WERI-Rb-1 (cell line): ENCODE measurements at places on chromosomes 6 and 20.
A peak's percentile ranks its signal among the peaks of the same experiment; 100 is the strongest.

GRCh38 chr6:154592199-154592860, 81.8 kb upstream of the CNKSR3 start:
- no peak for DNase-seq

GRCh38 chr6:6543181-6543879, 45.2 kb upstream of the LY86 start:
- DNase-seq = no peak

DNA sequence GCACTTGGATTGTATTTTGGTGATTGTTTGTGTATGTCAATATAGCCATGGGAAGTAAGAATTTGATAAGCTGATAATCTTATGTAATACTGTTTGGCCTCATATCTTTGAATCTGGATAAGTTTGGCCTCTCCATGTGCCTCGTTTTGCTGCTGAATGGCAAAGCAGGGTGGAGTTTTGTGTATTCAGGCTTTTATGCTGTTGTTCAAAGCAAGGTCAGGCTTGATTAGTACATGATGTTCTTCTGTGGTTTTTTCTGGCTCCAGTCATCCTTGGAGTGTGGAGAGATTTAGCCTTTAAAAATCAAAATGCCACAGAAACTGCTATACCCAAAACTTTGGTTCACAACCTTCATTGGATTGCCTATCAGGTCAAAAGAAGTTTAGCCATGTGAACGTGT, 728.9 kb upstream of the GJE1 start:
- no peak for DNase-seq

DNA sequence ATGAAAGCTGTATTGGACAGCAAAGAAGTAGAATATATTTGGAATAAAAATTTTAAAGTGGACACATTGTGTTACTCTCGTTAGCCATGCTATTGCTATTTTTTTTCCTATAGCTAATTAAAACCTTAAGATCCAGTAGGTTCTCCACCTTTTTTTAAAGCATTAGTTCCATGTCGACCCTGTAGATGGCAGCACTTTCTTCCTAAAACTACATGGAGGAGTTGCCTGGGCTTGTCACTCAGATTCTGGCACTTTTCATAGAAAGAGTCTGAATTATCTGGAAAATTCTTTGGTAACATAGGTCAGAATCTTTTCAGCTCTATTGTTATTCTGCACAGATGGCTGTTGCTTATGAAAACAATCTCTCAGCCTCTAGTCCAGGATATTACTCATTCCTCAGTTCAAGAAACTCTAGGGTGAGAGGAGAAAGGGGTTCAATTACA, 42.0 kb upstream of the ESR1 start:
- peak; percentile 57 for DNase-seq

DNA sequence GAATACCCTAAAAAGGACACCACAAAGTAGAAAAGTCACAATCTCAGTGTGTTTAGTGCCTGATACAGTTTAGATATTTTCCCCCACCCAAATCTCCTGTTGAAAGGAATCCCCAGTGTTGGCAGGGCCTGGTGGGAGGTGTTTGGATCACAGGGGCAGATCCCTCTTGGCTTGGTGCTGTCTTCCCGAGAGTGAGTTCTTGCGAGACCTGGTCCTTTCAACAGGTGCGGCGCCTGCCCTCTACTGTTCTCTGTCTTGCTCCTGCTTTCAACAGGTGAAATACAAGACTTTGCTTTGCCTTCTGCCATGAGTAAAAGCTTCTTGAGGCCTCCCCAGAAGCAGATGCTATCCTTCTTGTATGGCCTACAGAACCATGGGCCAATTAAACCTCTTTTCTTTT, 534.3 kb upstream of the NRSN1 start:
- no peak for DNase-seq

DNA sequence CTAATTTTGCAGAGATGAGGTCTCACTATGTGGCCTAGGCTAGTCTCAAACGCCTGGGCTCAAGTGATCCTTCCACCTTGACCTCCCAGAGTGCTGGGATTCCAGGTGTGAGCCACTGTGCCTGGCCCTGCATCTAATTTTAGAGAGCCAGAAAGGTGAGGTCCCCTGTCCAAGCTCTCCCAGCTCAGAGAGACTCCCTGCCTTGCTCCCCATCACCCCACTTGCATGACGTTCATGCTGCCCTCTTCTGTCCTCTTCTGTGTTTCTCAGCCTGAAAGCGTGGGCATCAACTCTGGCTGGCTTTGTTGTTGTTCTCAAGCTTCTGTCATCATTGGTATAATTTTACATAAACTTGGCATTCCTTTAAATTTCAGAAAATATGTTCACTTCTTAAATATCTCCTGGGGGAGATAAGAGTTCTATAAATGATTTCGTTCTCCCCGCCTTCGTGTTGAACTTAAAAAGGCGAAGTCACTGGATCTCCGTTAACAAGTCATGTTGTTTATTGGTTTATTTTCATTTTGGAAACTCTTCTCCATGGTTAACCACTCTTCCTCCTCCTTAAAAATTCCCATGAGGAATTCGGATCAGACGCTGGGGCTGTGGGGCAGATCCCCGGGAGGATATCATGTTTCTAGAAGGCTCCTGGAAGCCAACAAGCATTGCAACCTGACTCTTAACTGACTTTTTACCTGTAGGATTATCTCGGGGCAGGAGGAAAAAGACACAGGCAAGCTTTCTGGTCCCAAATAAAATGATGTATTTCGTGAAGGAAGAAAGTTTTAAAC, 13.2 kb upstream of the PARD6B start:
- no peak for DNase-seq

DNA sequence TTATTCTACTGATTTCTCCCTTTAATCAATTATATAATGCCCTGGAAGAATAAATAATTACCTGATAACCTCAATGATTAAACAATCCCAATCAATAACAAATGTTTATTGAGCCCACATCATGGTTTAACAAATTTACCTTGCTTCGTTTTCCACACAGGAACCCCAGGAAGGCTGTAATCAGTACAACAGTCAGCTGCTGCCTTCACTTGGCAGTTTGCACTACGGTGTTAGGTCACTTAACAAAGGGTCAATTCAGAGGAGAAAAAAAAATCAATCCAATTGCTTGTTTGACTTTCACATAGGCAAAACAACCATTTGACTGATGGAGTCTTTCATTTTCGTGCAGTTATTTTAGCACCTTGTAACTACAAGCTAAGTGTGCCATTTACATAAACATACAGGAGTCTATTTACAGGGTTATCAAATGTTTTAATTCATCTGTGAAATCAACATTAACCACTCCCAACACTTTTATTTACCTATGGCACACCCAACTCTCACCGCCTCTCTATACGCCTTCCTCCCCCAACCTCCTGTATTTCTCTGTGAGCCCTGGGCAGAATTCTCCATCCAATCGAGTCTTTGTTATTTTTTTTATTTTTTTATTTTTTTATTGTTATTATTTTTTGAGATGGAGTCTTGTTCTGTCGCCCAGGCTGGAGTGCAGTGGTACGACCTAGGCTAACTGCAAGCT, 140.4 kb upstream of the TAB2 start:
- DNase-seq = no peak

GRCh38 chr6:40723967-40724366, 136.8 kb upstream of the LRFN2 start:
- DNase-seq = no peak

- no peak for DNase-seq
These were observed 91.3 kb downstream of the LYRM2 start for GRCh38 chr6:89547281-89547680.

DNA sequence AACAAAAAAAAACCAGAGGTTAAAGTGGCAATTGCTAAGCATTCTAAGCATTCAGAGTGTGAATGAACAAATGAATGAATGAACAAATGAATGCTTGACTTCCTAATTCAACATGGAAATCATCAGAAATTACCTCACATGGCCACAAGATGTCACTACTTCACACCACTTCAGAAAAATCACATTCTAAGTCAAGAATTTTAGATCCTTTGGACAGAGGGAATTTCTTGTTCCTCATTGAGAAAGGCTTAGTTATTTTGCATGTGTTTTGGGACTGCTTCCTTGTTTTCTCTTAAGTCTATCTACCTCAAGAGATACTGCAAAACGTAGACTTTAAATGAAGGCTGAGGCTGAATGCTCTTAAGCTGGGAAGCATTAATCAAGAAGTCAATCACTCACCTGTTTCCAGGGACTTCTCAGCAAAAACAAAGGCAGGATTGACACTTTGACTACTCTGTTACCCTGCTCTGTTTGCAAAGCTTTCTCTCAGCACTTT, 120.2 kb downstream of the MBOAT1 start:
- peak; percentile 30 for DNase-seq

- no peak for DNase-seq
These were observed 432.8 kb downstream of the CDC5L start for GRCh38 chr6:44820321-44820720.

DNA sequence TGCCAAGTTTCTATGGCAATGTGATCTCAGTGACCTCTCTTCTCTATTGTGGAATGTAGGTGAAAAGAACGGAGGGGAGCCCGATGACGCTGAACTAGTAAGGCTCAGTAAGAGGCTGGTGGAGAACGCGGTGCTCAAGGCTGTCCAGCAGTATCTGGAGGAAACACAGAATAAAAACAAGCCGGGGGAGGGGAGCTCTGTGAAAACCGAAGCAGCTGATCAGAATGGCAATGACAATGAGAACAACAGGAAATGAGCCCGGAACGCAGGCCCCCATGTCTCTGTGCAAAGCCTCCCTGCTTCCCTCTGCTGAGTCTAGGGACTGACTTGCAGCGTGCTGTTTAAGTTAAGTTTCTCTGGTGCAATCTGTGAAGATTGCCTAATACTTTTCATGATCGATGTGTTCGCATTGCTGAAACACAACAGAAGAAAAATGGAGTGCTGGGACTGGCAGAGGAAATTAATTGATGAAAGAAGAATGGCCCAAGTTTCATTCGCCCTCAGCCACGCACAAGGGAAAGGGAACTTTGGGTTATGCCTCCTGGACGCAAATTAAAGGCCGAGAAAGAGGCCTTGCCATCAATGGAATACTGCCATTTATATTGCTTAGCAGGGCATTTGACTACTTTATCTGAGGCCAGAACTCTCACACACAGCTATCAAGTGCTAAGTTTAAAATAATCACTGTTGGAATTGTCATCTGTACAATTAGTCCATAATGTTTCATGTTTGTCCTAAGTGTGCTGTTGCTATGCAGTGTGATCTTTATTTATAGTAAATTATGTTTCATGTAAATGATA, 146.4 kb downstream of the AKAP7 start:
- DNase-seq = no peak

- no peak for DNase-seq
These were observed 40.3 kb upstream of the IRF4 start for GRCh38 chr6:351011-351866.

GRCh38 chr6:15768999-15769398, 106.2 kb upstream of the DTNBP1 start:
- DNase-seq = no peak

DNA sequence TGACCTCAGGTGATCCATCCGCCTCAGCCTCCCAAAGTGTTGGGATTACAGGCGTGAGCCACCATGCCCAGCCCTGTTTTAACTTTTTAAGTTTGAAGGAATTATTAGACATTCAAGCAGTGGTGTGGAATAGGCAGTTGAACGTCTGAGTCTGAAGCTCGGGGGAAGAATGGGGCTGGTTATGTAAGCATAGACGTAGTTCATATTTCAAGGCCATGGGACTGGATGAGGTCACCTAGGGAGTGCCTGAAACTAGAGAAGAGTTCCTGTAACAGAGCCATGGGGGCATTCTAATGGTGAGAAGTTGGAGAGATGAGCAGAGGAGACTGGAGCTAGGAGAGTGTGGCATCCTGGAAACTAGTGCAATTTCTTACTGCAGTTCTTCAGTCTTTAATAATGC, 6.4 kb downstream of the CDKAL1 start:
- DNase-seq = no peak

DNA sequence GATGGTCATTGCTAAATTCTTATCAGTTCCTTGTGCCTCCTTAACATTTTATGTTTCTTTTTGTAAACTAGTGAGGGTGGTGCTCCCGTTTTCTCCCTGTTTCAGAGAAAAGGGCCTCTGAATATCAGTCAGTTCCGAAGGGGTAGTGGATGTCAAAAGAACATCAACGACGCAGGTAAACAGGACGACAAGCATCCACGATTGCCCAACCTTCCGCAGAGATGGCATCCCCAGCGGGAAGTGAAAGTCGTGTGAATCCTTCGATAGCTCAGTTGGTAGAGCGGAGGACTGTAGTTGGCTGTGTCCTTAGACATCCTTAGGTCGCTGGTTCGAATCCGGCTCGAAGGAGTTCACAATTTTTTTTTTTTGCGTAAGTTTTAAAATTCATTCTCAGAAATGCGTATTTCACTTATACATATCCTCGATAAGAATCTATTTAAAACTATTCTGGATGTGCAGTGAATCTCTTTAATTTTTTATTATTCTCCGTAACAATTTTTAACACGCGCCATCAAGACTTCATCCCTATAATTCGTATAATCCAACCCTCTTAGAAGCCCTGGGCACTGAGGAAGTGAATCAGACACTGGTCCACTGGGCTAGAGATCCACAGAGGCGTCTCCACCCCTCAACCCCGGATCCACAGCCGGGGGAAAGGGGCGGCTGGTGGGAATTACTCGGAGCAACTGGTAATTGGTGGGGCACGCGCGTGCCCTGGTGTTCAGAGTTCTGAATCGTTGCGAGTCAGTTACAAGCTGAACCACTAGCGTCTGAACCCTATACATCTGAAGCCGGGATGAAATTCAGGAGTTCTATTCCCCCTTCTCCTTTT, 27.9 kb upstream of the ABT1 start:
- DNase-seq = peak; percentile 97

GRCh38 chr20:50470264-50470858, 39.8 kb upstream of the PTPN1 start:
- DNase-seq = no peak

- DNase-seq = no peak
These were observed 62.2 kb downstream of the ZDHHC14 start for GRCh38 chr6:157443066-157443800.

DNA sequence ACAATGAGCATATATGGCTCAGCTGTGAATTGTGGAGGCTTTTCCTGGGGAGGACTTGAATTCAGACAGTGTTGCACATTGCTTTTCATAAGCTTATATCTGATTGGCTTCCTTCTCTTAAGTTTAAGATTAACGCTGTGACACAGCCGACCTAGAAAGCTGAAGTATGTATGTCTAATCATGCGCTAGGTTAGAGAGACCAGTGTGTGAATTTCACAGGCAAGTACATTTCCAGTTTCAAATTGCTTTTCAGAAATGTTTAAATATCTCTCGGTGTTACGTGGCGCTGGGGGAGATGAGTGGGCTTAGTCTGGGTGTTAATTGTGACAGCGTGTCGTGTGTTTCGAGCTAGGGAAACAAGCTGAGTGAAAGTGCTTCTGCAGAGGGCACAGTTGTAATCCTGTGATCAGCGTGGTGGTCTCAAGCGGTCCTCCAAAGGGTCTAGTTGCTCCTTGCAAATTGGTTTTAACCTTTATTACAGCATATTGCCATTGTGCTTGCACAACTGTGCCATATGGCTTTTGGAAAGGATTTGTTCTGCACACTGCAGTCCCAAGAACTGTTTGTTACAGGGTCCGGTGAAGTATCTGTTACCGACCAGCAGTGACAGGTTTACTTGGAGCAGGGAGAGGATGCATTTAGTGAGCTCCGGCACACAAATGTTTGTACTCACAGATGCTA, 166.6 kb downstream of the SASH1 start:
- DNase-seq = no peak

GRCh38 chr20:14561741-14562221, 224.4 kb upstream of the FLRT3 start:
- no peak for DNase-seq

GRCh38 chr6:160238278-160238711, 20.3 kb downstream of the SLC22A2 start:
- no peak for DNase-seq
